A549 treated with ZK216348 at 1 μM for 4 hours (cell line): ENCODE measurements at places on chromosomes 12 and 14. TPM values are rescaled to one million over a fixed set of nuclear protein-coding genes. Genes with fewer than 3 reads are reported as not detected.

The IL22 gene
- total RNA-seq = not detected in 5 replicates

The SERPINA12 gene
- not detected in 5 replicates for total RNA-seq

The CLEC1B gene
- not detected in 5 replicates for total RNA-seq

The LBHD2 gene
- total RNA-seq = 0.50 TPM in 1 of 5 replicates, not detected in the others

The KCNMB4 gene
- total RNA-seq = 0.12 to 0.22 TPM (median 0.18 TPM) in 5 replicates

The CD163 gene
- total RNA-seq = not detected in 5 replicates

The CD69 gene
- total RNA-seq = not detected in 5 replicates

The NID2 gene
- total RNA-seq = 20.3 to 32.6 TPM (median 28.8 TPM) in 5 replicates

The TAS2R7 gene
- total RNA-seq = not detected in 5 replicates

The NRXN3 gene
- 1.0 to 1.3 TPM (median 1.2 TPM) in 5 replicates for total RNA-seq

The GPR162 gene
- 0.39 to 0.87 TPM (median 0.56 TPM) in 5 replicates for total RNA-seq

The STAT6 gene
- total RNA-seq = 35.4 to 53.5 TPM (median 50.3 TPM) in 5 replicates

The SDR9C7 gene
- total RNA-seq = not detected in 5 replicates

The FBXO21 gene
- 25.4 to 41.3 TPM (median 33.5 TPM) in 5 replicates for total RNA-seq

The EPYC gene
- not detected in 5 replicates for total RNA-seq

The FGF6 gene
- total RNA-seq = not detected in 5 replicates

The CYP27B1 gene
- total RNA-seq = 0.86 to 4.5 TPM (median 2.7 TPM) in 5 replicates

The ARHGAP5 gene
- total RNA-seq = 31.0 to 59.1 TPM (median 51.2 TPM) in 5 replicates

The RD3L gene
- total RNA-seq = not detected in 5 replicates

The RPGRIP1 gene
- 0.16 to 0.74 TPM (median 0.37 TPM) in 4 of 5 replicates, not detected in the other for total RNA-seq

The HECTD4 gene
- 10.6 to 15.9 TPM (median 12.3 TPM) in 5 replicates for total RNA-seq

The CCDC177 gene
- total RNA-seq = 0.05 to 0.06 TPM in 2 of 5 replicates, not detected in the others

The TCL1B gene
- not detected in 5 replicates for total RNA-seq

The KRT3 gene
- total RNA-seq = 0.09 TPM in 1 of 5 replicates, not detected in the others

The HOXC12 gene
- not detected in 5 replicates for total RNA-seq

The TAS2R50 gene
- not detected in 5 replicates for total RNA-seq

The SPIC gene
- total RNA-seq = not detected in 5 replicates

The ANKS1B gene
- total RNA-seq = 0.38 to 1.4 TPM (median 0.45 TPM) in 5 replicates
